ENCODE measurements at places on chromosomes 3 and 15.

DNA sequence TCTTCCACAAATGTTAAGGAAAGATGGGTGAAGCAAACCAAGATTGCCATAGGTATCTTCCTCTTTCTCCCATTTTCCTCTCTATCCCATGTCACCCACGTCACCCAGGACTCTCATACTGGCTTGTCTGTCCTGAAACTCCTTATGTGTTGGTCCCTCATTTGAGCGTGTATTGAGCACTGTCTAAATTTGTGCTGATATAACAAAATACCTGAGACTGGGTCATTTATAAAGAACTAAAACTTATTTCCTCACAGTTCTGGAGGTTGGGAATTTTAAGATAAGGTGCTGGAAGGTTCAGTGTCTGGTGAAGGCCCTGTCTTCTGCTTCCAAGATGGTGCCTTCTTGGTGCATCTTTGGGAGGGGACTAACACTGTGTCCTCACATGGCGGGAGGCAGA, 186.9 kb upstream of the SLC24A5 start:
- no peak for DNase-seq

DNA sequence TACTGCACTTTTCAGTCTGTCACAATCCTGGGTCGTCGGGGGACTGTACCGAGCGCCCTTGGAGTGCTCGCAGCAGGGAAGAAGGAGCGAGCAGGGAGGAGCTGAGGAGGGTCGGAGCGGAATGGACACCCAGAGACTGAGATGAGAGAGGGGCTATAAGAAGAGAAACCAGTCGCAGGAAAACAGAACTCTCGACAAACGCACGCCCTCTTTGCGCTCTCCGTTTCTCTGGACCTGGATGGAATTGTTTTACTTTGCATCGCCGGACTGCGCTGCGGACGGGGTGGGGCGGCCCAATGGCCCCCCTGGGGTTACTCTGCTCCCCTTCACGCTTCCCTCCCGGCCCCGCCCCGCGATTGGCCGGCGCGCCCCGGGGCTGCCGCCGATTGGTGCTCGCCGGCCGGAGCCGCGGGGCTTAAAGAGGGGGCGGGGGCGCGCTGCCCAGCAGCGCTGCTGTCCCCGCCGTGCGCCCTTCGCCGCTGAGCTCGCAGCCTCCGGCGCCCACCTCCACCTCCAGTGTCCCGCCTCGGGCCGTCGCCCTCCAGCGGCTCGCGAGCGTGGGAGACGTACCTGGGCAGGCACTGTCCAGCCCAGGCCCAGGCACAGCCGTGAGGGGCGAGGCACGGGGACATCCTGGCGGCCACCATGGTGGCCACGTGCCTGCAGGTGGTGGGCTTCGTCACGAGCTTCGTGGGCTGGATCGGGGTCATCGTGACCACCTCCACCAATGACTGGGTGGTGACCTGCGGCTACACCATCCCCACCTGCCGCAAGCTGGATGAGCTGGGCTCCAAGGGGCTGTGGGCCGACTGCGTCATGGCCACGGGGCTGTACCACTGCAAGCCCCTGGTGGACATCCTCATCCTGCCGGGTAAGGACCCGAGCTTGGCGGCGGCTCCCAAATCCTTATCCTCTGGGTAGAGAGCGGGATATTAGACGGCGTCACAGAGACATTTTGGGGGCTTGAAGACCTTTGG, at the start of gene CLDN11:
Gene CLDN11, plus strand, starts transcription at position 447 of the 977 bp plus-strand sequence. Its CDS starts 199 bp downstream, at position 646.
- DNase-seq = no peak

- no peak for DNase-seq
These were observed 129.1 kb downstream of the RAP2B start for GRCh38 chr3:153291059-153291685.

DNA sequence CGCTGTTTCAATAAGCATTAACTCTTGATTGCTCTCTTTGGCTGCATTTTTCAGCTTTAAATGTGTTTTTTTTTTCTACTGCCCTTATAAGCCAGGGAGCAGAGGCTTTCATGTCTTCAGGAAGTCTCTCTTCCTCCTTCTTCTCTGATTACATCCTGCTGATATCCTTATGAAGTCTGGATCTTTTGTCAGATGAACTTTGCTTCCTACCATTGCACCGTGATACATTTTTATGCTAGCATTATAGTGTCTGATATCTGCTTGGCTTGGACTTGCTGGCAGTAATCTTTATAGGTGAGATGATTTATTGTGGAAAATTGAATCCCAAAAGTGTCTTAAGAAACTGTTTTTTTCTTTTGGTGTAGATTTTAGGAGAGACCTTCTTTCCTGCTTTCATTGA, 160.4 kb upstream of the CFAP20DC start:
- no peak for DNase-seq

DNA sequence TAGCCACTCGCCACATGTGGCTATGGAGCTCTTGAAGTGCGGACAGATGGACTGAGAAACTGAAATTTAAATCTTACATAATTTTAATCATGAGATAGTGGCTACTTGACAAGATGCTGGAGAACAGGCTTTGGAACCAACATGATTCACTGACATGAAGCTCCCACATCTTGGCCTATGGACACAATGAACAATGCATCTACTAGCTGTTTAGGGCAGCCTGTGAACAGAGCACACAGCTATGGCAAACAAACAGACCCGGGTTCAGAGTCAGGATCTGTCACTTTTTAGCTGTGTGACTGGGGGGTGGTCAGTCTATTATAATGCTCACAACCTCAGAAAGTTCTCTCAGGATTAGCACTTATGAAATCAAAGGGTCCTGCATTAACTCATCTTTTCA, 616.6 kb downstream of the MAGI1 start:
- no peak for DNase-seq

GRCh38 chr3:97952280-97952679, 20.0 kb downstream of the RIOX2 start:
- DNase-seq = no peak

DNA sequence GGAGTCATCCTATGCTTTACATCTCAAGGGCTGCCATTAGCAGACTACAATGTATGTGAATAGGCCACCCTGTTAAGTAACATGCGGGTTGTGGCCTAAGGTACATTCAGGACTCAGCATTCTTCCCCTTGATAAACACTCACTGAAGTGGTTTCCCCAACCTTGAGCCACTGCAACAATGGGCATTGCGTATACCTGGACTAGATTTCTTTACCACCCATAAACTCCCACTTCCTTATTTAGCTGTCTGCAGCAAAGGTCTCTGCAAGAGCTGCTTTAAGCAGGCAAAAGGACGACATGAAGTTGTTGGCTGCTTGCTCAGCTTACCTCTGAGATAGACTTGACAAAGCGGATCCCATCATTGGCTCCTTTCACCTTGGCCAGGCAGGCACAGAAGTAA, 16.2 kb downstream of the FYCO1 start:
- DNase-seq = no peak

DNA sequence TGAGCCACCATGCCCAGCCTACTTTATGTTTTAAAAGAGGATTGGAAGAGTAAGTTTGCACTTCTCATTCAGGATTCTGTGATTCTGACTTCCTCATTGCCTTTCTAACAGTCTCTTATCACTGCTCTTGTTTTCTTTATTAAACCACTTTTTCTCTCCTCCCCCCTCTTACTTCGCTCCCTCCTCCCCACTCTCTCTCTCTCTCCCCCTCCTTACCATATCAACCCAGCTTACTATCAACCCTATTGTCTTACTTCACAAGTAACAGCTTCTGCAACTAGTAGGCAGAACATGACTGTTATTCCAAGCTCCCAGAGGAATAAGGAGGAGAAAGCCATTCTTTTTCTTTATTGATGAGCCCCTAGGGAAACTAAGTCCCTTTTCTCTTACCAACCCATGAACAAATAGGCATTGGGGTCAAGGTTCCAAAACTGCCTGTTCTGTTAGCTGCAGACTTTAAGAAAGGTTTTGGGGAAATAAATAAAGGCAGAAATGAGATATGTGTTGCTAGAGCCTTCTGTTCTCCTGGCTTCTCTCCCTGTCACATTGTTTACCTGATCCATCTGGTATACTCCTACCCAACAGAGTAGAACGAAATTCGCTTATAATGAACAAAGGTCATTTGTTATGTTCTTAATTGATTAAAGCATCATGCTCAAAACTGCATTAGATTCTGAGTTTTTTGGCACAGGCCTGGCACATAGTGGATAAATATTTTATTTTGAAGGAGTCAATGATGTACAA, 56.4 kb upstream of the RASGRP1 start:
- no peak for DNase-seq

DNA sequence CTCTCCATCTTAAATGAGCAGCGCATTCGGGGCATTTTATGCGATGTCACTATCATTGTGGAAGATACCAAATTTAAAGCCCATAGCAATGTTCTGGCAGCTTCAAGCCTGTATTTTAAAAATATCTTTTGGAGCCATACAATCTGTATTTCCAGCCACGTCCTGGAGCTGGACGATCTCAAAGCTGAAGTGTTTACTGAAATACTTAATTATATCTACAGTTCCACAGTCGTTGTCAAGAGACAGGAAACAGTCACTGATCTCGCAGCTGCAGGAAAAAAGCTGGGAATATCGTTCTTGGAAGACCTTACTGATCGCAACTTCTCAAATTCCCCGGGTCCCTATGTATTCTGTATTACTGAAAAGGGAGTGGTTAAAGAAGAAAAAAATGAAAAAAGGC, 44.4 kb upstream of the RASA2 start:
- no peak for DNase-seq

- no peak for DNase-seq
These were observed 1297.6 kb upstream of the ALCAM start for GRCh38 chr3:104069114-104069513.

DNA sequence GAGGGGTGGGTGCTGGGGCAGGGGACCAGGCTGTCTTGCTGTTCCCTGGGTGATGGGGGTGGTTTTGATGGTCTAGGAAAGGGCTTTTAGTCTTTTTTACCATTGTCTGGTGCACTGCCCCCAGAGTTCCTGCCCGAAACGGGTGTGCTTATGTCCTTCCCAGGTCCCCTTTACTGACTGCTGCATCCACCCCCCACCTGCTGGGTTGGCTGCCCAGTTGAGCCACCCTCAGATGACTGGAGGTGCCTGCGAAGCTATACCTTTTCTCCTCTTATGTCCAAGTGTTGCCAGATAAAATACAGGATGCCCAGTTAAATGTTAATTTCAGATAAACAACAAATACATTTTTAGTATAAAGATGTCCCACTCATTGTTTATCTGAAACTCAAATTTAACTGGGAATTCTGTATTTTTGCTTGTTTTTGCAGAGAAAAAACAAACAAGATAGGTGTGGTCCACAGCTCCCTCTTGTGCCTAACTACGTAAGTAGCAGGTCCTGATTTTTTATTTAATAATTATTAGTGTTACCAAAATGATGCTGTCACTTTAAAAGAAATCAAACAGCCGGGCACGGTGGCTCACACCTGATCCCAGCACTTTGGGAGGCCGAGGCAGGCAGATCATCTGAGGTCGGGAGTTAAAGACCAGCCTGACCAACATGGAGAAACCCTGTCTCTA, 6.1 kb upstream of the RPP14 start:
- DNase-seq = no peak

GRCh38 chr3:71850654-71851053, 65.7 kb upstream of the PROK2 start:
- no peak for DNase-seq

GRCh38 chr3:40254891-40255290, 54.6 kb upstream of the EIF1B start:
- DNase-seq = no peak

DNA sequence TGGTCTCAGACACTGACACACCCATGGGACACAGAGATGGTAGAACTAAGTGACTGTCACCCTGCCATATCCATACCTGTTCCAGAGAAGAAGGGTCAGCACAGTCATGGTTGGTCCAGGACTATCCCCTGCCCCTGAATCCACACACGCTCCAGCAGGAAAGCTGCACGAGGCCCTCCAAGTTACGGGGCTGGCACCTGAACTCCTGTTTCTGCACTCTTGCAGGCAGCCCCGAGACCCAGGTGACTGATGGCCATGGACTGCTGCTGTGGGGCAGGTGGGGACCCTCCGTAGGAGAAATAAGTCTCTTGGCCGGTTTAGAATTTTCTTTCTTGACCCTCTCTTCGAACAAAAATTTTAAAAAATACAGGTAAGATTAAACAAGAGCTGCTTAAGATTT, 30.6 kb downstream of the CHDH start:
- DNase-seq = no peak

GRCh38 chr15:87917480-87917879, 339.1 kb downstream of the NTRK3 start:
- no peak for DNase-seq

DNA sequence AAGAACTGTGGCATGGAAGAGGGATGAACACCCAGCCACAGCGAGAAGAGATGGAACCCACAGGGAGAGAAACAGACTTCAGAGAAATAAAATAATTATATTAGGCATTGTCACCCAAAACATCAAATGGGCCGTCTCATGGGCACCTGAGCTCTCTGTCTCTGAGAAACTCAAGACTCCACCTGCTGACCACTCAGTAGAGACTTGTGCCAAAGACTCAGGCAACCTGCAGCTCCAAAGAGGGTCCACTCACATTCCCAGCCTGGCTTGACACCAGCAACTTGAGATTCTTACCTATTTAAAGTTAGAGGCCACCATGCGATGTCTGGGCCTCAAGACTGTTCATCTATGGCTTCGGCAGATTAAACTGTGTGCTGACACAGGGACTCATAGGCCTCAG, 12.0 kb downstream of the SEMA5B start:
- DNase-seq = no peak

- no peak for DNase-seq
These were observed 14.8 kb downstream of the VILL start for GRCh38 chr3:38005076-38006020.

DNA sequence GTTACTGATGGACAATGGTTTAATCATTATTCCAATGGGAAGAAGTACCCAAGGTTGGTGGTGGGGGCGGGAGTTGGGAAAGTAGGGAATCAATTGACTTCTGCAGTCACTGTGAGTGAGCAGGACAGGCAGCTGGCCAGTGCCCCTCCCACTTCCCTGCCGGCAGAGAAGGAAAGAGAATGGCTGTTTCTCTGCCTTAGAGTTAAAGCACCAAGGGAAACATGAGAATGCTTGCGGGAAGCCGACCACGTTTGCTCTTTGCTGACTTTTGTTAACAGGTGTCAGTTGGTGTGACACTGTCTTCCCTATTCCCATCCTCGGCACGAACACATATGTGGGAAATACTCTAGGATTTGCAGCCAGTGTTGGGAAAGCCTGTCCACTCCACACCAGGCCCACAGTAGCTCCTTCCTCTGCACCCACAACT, 33.5 kb upstream of the MFSD1 start:
- DNase-seq = no peak

- no peak for DNase-seq
These were observed 189.7 kb downstream of the MEX3B start for GRCh38 chr15:81856001-81856633.

DNA sequence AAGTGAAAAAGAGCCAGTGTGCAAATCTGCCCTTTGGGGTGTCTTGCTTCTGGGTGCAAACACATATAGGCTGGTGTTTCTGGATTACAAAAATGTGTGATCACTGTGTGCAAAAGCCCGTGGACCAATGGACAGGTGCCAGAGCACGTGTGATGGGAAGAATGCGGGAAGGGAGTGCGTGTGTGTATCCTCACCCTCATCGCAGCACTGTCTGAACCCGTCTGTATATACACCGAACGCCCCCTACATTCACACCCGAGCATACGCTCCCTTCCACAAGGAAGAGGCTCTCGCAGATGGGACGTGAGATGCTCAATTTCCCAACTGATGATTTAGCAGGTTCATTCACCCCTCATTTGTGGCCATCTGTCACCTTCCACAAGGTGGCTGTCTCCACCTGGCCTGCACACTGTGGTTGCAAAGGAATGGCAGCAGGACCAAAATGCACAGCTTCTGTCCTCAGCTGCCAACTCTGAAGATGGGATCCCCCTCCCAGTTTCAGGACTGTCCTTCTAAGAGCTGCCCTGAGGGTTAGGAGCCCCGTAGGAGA, 19.4 kb upstream of the SLC6A1 start:
- DNase-seq = no peak

GRCh38 chr3:72473156-72473555, 375.1 kb downstream of the SHQ1 start:
- no peak for DNase-seq

Measured in stimulated activated CD8-positive, alpha-beta memory T cell treated with anti-CD3 and anti-CD28 coated beads, Interleukin-7, amount 100 ng/mL, for 1 hour (primary cell).